ENCODE measurements at places on chromosomes 5 and 9.

- DNase-seq: no peak
Measured at GRCh38 chr9:68808338-68808890, 103.4 kb downstream of the PIP5K1B start.

DNA sequence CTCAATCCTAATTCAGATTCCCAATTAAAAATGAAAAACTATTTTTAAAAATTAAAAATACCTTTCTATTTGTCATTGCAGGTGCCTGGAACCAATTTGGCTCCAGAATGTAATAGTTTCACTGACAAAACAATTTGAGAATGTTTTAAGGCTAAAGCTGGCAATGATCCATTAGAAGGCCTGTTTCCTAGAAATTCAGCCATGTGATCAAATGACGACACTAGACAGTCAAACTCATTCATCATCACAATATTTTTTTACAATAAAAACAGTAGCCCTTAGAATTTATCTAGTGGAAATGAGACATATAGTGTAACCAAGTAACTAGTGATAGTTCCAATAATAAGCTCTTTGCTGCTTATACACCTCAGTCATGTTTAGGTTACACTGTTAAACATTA is 75.4 kb upstream of the MAP3K1 start:
- DNase-seq: no peak

- no peak for DNase-seq
Measured at GRCh38 chr5:72133212-72133990, 26.1 kb downstream of the MAP1B start.

DNA sequence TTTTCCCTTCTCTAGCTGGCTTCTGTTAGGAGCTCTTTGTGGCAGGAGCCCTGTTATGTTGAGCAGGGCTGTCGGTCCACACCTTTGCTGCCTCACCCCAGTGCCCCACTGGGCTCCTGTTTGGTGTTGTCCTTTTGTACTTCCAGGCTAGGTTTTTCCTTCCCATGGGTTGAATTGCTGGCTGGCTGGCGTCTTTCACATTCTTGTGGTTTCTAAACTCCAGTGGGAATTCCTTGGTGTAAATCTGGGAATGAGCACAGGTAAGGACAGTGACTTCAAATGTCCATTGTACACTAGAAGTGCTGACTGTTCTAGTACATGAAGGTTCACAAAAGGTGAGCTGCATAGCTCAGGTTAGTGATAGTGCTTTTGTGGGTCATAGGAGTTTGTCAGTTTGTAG is 30.4 kb downstream of the RASGRF2 start:
- no peak for DNase-seq

- peak; percentile 75 for DNase-seq
Measured at GRCh38 chr9:36765468-36766341, 193.0 kb downstream of the MELK start.

GRCh38 chr5:179953987-179954386 is 46.3 kb upstream of the TBC1D9B start:
- no peak for DNase-seq

Data from activated CD8-positive, alpha-beta memory T cell treated with anti-CD3 and anti-CD28 coated beads for 4 hours (primary cell).